ENCODE measurements at places on chromosomes 4 and X. TPM values are rescaled to one million over a fixed set of nuclear protein-coding genes. Genes with fewer than 3 reads are reported as not detected.

Gene IRS4
- not detected for total RNA-seq

Gene FAAH2
- 12.6 TPM for total RNA-seq

DNA sequence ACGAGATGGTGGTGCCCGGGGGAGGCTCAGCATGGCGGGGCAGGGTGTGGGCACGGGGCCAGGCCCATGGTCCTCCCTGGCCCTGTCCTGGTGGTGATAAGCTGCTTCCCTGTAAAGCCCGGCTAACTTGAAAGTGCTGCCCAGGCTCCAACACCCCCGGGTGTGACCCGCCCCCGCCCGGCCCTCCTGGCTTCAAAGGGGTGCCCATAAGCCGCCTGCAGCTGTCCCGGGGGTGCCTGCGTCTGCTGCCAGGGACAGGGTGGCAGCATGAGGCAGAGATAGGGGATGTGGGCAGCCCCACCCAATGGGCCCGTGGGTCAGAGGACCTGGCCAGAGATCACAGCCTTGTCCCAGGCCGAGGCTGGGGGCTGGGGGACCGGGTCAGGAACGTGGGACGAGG is 18.1 kb downstream of the FGFRL1 start:
- no peak for DNase-seq

DNA sequence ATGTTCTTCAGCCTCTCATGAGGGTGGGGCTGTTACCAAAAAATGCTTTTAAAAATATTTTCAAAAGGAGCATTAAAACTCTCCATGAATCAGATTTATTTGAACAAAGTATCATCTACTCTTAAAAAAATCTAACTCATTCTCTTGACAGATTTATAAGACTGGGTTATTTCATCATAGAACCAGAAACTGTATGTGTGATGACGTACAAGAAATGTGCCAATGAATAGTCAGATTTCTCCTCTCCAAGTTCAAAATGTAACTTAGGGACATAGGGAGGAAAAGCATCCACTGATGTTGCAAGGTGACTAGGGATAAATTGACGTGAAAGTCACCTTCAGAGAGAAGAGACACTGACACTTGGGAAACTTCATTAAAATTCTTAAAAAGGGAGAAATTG is 89.1 kb upstream of the CLNK start:
- DNase-seq: no peak

Gene CENPE
- total RNA-seq: 35.8 TPM

DNA sequence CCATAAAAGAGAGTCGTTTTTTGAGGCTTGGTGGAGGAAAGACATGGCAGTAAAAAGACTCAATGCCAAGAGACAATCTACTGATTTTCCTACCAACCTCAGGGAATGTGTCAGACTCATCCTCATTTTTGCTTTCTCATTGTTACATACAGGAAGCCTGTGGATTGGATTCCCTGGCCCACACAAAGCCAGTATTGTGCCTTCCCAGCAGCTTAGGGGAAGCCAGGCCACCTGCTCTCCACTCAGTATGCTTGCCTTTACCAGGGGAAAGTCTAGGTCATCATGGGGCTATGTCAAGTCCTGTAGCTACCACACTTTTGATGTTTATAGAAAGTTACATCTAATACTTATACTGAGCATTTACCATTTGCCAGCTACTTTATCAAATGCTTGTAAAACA is 11.0 kb downstream of the BMX start:
- DNase-seq: no peak
